ENCODE measurements at places on chromosomes 3 and 15.

DNA sequence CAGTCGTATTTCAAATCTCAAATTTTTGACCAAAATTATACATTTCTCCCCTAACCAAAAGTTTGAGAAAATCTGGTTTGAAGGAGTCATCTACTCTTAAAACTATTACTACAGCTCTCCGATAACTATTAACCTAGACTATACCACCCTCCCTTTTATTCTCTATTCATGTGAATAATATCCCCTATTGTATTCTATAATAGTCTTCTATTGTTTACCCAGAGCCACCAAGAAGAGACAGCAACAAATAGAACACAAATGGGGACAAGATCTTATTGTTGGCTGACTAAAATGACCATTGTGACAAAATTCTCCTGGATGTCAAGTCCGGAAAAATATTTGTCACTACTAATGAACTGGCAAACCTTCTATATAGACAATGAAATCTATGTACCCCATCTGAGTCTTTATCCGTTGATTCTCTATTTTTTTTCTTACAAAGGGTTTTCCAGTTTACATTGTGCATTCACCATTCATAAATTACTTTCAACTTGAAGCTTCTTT lies 618.0 kb downstream of the CADM2 start:
- no peak for DNase-seq

GRCh38 chr3:177878192-177878591 lies 658.0 kb upstream of the KCNMB2 start:
- DNase-seq, result no peak

GRCh38 chr3:45011756-45012508 lies 14.2 kb upstream of the CLEC3B start:
- DNase-seq, result no peak

DNA sequence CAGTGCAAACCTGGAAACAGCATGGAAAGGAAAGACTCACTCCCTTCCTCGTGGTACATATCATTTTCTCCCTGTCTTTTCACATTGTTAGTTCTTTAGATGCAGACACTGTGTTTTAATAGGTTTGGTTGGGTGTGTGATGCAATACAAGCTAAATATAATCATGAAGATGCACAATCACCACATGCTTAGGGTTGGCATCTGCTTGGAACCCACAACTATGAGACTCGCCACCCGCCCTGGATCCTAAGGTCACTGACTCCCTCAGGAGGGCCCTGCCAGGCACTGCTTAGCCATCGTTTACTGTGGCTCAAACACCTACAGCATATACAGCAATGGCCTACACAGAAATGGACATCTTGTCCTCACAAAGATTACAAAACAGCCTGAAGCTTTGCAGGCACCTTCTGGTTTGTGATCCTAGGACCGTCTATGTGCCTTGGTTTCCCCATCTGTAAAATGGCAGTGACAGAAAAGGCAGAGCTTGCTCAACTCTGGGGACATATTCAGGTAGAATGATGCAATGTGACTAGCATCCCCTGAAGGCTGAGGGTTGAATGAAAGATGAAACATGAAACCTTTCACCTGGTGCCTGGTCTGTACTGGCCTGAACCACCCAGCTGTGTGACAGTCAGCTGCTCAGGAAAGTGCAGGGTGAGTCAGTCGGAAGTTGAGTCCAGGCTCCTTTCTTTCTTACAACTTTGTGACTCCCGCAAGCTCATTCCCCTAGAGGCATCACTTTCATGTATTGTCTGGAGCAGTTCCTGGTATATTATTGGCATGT lies 123.6 kb upstream of the PFN2 start:
- peak; percentile 9 for DNase-seq

DNA sequence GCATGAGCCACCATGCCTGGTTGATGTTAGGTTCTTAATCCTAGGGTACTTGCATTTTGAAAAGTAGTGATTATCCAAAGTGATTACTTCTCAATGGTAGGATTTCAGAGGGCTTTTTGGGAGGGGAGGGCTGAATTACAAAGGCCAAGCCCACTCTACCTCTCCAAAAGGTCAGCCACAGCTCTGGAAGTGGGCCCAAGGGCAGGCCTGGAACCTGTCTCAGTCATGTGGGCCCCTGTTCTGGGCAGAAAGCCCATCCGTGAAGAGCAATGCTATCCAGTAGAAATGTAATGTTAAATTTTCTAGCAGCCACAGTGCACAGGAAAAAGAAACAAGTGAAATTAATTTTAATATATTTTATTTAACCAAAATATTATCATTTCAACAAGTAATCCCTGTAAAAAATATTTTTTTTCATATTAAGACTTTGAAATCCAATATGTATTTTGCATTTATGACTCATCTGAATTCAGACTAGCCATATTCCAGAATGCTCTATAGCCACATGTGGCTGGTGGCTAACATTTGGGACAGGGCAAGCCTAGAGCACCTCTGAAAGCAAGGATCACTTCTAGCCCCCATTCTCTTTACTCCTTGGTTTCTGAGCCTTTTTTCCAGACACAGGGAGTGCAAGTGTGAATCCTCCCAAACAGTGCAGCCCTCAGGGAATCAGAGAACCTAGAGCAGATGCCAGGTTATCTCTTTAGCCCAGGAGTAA lies 16.8 kb downstream of the RFT1 start:
- no peak for DNase-seq

Measured in NCI-H187 (cell line).